ENCODE measurements at places on chromosomes 1 and 21.

DNA sequence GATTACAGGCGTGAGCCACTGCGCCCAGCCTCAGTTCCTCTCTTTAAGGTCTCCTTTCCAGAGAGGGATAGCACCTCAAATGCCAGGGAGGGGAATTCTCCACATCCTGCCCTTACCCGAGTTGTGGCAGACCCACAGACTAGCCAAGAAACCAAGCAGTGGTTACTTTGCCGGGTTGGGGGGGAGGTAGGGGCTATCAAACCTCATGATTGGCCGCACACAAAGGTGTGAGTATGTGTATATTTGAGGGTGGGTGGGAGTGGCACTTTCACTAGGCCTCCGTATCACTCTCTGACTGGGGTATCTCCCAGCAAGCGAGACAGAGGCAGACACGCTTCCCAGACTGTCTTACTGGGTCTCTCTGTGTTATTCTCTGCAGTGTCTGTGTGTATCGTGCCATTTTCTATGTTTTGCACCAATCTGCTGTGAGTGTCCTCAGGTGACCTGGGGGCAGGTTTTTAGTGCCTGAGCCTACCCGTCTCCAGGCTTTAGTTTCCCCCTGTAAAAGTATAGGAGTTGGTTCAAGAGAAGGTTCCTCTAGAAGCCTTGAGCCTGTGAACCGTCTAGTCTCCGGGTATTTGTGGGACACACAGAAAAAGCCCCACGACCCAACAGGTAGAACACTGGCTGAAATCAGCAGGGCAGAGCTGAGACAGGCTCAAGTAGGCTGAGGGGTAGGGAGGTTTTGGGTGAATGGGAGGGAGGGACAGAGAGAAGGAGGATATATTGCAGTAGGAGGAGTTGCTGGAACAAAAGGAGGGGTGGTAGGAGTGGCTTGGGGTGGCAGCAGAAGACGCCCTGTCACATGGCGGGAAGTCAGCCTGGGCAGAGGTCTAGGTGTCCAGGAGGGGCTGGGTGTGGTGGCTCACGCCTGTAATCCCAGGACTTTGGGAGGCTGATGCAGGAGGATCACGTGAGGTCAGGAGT, 10.3 kb downstream of the LMNA start:
- DNase-seq: no peak

GRCh38 chr1:93904228-93904627, 5.0 kb downstream of the GCLM start:
- DNase-seq: peak; percentile 15

GRCh38 chr1:90924982-90925381, 96.9 kb downstream of the ZNF644 start:
- no peak for DNase-seq

- DNase-seq: peak; percentile 81
Observed at GRCh38 chr1:7526867-7527732, 244.0 kb upstream of the VAMP3 start.

- peak; percentile 95 for DNase-seq
Observed at GRCh38 chr1:232538224-232538942, 91.5 kb downstream of the SIPA1L2 start.

GRCh38 chr1:21865943-21866706, 54.1 kb downstream of the LDLRAD2 start:
- DNase-seq: no peak

DNA sequence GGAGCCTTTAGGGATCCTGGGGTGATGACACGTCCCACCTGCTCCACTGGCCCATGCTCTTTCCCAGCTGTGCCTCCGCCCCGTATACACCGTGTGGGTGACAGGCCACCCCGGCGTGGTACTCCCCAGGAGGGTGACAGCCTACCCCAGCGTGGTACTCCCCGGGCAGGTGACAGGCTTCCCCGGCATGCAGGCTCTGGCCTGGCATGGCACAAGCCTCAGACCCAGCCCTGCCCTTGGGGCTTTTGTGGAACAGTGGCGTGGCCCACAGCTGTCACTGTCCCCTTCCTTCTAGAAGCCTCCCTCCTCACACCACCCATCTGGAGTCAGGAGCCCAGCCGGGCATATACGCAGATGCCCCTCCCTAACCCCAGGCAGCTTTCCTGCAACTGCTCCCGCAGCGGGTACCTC, 4.7 kb upstream of the PFKL start:
- DNase-seq: no peak

- DNase-seq: no peak
Observed at GRCh38 chr1:63005812-63006211, 221.9 kb downstream of the ATG4C start.

DNA sequence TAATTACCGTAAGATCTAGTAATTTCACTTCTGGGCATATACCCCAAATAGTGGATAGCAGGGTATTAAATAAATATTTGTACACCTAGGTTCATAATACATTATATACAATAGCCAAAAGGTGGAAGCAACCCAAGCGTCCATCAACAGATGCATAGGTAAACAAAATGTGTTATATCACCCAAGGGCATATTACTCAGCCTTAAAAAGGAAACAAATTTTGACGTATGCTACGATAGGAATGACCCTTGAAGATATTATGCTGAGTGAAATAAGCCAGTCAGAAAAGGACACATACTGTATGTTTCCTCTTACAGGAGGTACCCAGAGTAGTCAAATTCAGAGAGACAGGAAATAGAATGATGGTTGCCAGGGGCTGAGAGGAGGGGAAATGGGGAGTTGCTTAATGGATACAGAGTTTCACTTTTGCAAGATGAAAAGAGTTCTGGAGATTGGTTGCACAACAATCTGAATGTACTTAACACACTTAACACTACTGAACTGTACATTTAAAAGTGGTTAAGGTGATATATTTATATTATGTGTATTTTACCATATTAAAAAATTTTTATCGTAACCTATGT, 36.6 kb upstream of the KCTD3 start:
- DNase-seq: no peak
